ENCODE measurements at places on chromosomes 3 and 15. TPM values are rescaled to one million over a fixed set of nuclear protein-coding genes. Genes with fewer than 3 reads are reported as not detected.

The SAMMSON gene
- not detected for total RNA-seq

The SLC25A36 gene
- 73.6 TPM for total RNA-seq

The ACAN gene
- total RNA-seq, result not detected

The RRP9 gene
- 16.5 TPM for total RNA-seq

The EPHB3 gene
- not detected for total RNA-seq

The ERICH6 gene
- total RNA-seq, result not detected

The CYP8B1 gene
- total RNA-seq, result not detected

The GNB4 gene
- 1.3 TPM for total RNA-seq

The HMG20A gene
- 72.4 TPM for total RNA-seq

The LRRIQ4 gene
- total RNA-seq, result 0.19 TPM

The RAB6B gene
- total RNA-seq, result not detected

The CSK gene
- total RNA-seq, result 220 TPM

The MYRIP gene
- total RNA-seq, result not detected

The ZNF660 gene
- total RNA-seq, result 1.7 TPM

The AGBL1 gene
- not detected for total RNA-seq

The FES gene
- 3.5 TPM for total RNA-seq

The LEKR1 gene
- 3.0 TPM for total RNA-seq

The C3orf52 gene
- 0.94 TPM for total RNA-seq

The LRRN1 gene
- total RNA-seq, result 6.9 TPM

The EPHB1 gene
- not detected for total RNA-seq

The SLC24A5 gene
- total RNA-seq, result not detected

The TLR9 gene
- 2.8 TPM for total RNA-seq

The OSBPL10 gene
- total RNA-seq, result 11.2 TPM

The SLC25A26 gene
- total RNA-seq, result 19.0 TPM

The IL5RA gene
- total RNA-seq, result not detected

The GATM gene
- 5.0 TPM for total RNA-seq

The SLC28A2 gene
- not detected for total RNA-seq

The RAD18 gene
- 17.7 TPM for total RNA-seq

The RPL29 gene
- total RNA-seq, result 1,232 TPM

The PLA2G4F gene
- total RNA-seq, result not detected

The PLXNB1 gene
- 2.0 TPM for total RNA-seq

The P2RY1 gene
- not detected for total RNA-seq

The BCHE gene
- not detected for total RNA-seq

The CCDC39 gene
- not detected for total RNA-seq

The CPNE9 gene
- not detected for total RNA-seq

The CLDN1 gene
- not detected for total RNA-seq

The PTX3 gene
- 0.71 TPM for total RNA-seq

The C3orf20 gene
- 0.69 TPM for total RNA-seq

The LRRC2 gene
- 0.26 TPM for total RNA-seq

The SPESP1 gene
- total RNA-seq, result 0.69 TPM

The PLA2G4E gene
- not detected for total RNA-seq

The SLC24A1 gene
- 6.6 TPM for total RNA-seq

The CLDN18 gene
- not detected for total RNA-seq

The TTC23 gene
- total RNA-seq, result 0.47 TPM

The SACM1L gene
- total RNA-seq, result 89.8 TPM

The RFX7 gene
- 36.0 TPM for total RNA-seq

The XCR1 gene
- total RNA-seq, result not detected

The HGD gene
- 5.5 TPM for total RNA-seq

The FBXW12 gene
- not detected for total RNA-seq

The PCLAF gene
- 1.5 TPM for total RNA-seq

The GRK7 gene
- 0.42 TPM for total RNA-seq

The RAMAC gene
- total RNA-seq, result 17.5 TPM

The ADAMTSL3 gene
- total RNA-seq, result not detected

The FBXL2 gene
- not detected for total RNA-seq

The AEN gene
- 51.6 TPM for total RNA-seq

The HOMER2 gene
- 6.2 TPM for total RNA-seq

The MKRN3 gene
- 4.4 TPM for total RNA-seq

The ACP3 gene
- not detected for total RNA-seq

All from naive thymus-derived CD8-positive, alpha-beta T cell (primary cell).